ENCODE measurements at places on chromosomes 2 and 18.

GRCh38 chr18:61753373-61753772, 139.4 kb downstream of the RNF152 start:
- no peak for DNase-seq

GRCh38 chr2:229340086-229340760, 69.1 kb upstream of the PID1 start:
- DNase-seq, result no peak

DNA sequence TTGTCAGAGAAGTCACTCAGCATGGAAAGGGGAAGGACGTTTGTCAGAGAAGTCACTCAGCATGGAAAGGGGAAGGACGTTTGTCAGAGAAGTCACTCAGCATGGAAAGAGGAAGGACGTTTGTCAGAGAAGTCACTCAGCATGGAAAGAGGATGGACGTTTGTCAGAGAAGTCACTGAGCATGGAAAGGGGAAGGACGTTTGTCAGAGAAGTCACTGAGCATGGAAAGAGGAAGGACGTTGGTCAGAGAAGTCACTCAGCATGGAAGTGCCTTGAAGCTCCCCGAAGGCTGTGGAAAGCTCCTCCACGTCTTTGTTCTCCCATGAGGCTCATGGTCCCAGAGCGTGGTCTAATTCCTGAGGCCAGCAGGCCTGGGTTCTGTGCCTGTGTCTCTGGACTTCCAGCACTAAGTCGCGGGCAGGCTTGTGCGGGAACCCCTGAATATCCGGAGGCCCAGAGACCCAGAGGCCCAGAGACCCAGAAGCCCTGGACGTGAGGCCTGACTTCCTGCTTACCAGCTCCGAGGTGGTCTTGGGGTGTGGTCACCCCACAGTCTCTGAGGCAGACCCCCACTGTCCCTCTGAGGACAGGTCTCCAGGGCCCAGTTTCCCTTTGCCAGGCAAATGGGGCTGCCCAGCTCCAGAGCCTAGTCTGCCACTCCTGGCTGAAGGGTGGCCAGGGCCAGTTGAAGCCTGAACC, 70.4 kb upstream of the TWIST2 start:
- no peak for DNase-seq

- no peak for DNase-seq
Measured at GRCh38 chr2:216305574-216305973, 66.7 kb downstream of the MARCHF4 start.

- no peak for DNase-seq
Measured at GRCh38 chr2:54629914-54630857, 93.3 kb upstream of the EML6 start.

DNA sequence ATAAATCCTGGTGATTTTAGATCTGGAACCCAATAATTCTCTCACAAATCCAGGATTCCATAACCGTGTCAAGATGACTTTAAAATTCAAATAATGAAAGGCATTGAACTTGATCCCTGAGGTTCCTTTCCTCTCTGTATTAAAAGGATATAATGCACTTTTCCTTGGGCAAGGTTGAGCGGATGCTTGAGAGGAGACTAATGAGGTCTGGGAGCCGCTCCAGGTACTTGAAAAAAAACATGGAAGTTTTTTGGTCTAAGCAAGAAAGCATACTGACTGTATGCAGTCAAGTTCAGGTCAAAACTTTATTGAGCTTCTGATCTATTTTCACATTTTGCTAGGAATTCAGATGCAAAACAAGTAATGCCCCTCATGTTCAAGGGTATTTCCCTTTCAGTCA, 318.5 kb downstream of the RAD51AP2 start:
- no peak for DNase-seq

DNA sequence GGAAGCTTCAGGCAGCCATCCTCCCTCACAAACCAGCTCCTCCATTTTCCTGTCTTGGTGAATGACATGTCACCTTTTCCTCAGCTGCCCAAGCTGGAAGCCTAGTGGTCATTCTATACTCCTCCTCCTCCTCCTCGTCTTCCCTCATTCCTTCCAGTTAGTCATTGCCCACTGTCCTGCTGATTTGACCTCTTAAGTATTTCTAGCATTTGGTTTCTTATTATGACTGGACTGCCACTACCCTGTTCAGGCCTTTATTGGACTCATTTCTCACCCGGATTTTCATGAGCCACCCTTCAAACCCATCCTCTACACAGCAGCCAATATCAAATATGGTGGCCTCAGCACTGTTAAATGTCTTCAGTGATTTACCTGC, 21.9 kb upstream of the MGAT5 start:
- DNase-seq, result no peak

DNA sequence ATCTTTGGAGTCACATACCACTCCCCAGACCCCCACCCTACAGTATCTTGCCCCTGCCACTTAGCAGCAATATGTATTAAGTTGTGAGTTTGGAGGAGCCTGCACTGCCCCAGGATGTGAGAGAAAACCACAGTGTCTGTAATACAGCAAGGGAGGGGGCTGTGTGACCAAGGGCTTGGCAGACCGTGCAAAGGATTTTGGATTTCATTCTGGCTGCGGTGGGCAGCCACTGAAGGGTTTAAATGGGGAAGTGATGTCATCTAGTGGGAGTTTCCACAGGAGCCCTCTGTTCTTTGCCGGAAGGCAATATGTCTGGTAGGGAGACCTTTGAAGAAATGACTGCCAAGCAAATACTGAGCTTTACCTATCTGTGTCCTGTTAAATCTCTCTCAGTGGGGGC, 202.4 kb downstream of the FHOD3 start:
- DNase-seq, result no peak

GRCh38 chr2:118918017-118918416, 24.0 kb upstream of the MARCO start:
- DNase-seq, result no peak

DNA sequence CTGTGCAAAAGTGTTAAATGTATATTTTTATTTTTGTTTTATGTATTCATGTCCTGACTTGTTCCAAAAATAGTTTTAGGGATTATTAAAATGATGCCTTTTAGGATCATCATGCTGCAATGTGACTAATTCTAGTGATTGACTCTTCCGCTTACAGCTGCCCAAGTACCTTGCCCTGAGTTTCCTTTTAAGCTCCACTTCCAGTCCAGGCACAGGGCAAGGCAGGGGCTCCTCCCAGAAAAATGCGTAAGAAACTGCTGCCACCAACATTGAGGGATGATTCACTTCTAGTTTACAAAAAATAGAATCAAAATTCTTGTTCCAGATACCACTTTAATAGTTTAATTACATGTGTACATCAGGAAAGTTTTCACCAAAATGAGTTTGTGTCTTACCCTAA, 116.4 kb downstream of the IRS1 start:
- no peak for DNase-seq

DNA sequence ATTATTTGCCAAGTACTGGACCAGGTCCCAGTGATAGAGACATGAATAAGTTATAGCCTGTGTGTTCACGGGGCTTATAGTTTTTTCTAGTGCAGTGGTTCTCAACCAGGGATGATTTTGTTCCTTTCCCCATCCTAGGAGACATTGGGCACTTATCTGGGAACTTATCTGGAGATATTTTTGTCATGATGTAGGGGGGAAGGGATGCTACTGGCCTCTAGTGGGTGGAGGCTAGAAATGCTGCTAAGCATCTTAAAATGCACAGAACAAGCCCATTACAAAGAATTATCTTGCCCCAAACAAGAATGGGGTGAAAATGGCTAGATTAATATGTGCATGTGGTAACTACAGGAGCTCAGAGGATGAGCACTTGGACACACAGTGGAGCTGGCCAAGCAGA, 75.2 kb downstream of the KLHL29 start:
- no peak for DNase-seq

DNA sequence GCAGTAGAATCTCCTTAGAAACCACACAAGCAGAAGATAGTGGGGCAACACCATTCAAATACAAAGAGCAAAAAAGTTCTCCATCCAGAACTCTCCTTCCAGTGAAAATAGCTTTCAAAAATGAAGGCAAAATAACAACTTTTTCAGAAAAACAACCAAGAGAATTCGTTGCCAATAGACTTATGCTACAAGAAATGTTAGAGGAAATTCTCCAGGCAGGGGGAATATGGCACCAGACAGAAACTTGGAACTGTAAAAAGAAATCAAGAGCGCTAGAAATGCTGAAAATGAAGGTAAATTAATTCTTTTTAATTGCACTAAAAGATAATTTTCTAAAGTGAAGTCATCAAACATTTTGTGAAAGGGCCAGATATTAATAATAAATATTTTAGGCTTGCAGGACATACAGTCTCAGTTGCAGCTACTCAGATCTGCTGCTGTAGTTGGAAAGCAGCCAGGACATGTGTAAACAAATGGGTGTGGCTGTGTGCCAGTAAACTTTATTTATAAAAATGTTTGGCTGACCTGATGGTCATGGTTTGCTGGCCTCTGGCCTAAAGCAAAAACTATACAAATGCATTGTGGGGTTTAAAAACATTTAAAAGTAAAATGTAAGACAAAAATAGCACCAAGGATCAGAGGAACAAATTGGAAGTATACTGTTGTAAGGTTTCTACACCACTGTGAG, 73.7 kb upstream of the TGFA start:
- peak; percentile 54 for DNase-seq

- no peak for DNase-seq
Measured at GRCh38 chr18:60905699-60906098, 427.5 kb upstream of the CDH20 start.

GRCh38 chr2:236343400-236344161, 79.4 kb upstream of the ASB18 start:
- peak; percentile 59 for DNase-seq

GRCh38 chr2:178330175-178331017, 120.6 kb downstream of the PRKRA start:
- DNase-seq, result no peak

GRCh38 chr2:121388371-121388770, 103.4 kb upstream of the TFCP2L1 start:
- no peak for DNase-seq

DNA sequence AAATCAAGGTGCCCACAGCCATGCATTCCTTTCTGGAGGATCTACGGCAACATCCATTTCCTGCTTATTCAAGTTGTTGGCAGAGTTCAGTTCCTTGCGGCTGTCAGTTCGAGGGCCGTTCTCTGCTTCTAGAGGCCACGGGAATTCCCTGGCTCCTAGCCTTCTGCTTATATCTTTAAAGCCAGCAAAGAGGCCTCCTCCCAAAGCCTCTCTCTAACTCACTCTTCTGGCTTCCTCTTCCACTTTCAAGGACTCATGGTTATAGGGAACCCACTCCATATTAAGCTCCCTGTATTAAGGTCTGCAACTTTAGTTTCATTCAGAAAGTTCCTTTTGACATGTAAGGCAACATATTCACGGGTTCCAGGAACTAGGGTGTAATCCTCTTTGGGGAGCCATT, 150.1 kb upstream of the RMP24 start:
- DNase-seq, result no peak

DNA sequence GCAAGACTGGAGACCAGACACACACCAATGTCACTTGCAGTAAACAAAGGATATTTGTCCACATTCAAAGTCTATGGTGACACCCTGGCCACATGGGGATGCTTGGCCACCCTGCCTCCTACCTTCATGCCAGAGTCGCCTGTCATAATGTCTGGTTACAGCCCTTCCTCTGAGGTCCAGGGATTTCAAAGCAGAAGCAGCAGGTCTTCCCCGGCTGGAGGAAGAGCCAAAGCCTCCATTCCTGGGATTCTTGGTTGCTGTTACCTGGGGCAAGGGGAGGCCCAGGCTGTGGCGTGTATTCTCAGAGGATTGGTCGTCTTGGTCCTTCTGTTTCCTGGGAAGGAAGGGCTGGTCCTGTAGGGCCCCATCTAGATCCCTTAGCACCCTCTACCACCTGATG, 2.3 kb upstream of the ALPP start:
- DNase-seq, result no peak

DNA sequence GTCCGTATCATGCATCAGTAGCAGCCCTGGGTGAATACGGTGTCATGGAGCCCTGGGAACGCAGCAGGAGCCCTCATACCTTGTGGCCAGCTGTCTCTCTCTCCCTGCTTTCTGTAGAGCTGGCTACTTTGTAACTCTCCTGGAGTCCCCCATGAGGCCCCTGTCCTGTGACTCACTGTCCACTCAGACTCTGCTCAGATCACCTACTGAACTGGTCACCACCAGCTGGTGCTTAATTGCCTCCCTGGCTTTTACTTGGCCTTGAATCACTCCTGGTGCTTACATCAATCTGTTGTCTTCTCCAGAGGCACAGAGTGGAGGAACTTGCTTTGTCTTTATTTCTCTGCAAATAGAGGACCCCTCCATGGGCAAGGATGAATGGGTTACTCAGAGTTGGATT, 172.7 kb downstream of the HRH4 start:
- DNase-seq, result no peak

DNA sequence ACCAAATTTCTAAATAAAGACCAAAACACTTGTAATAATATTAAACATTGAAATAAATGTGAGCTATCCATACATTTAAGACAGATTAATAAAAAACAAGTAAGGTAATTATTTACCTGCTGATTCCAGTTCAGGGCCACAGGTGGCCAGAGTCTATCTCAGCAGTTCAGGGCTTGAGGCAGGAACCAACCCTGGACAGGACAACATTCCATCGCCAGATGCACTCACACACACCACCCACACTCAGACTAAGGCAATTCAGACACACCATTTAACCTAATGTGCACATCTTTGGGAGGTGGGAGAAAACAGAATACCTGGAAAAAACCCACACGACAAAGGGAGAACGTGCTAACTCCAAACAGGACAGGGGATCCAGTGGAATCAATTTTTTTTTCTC, 14.1 kb upstream of the WDSUB1 start:
- DNase-seq, result no peak
